ENCODE measurements at places on chromosomes 3 and 15. TPM values are rescaled to one million over a fixed set of nuclear protein-coding genes. Genes with fewer than 3 reads are reported as not detected.

DNA sequence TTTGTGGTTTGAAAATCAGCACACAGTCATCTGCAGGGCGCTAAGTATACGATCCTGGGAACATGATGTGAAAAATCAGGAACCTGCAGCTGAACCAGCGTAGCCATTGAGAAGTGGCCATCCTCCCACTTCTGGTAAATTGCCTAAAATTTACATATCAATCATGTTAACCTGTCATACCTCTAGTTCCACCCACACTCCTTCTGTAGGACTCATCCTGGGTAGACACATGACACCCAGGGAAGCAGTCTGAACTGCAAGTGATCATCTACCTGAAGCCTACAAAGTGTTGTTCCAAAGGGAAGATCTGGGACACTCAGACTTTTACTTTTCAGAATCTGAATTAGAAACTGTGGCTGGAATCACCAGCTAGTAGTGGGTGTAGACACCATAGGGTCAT is 5.5 kb upstream of the PSMD6 start:
- H3K27ac ChIP-seq = no peak overlapping the region
- no peaks in the 10 kb centered on the region for H3K4me1 ChIP-seq
- no peaks in the 10 kb centered on the region for H3K36me3 ChIP-seq
- H3K27me3 ChIP-seq = no peaks in the 10 kb centered on the region
- DNase-seq = no peak

GRCh38 chr15:77599899-77600298 is 32.8 kb downstream of the LINGO1 start:
- H3K27ac ChIP-seq = no peak overlapping the region
- DNase-seq = no peak
- no peaks in the 10 kb centered on the region for H3K4me1 ChIP-seq
- H3K4me3 ChIP-seq = no peak overlapping the region
- H3K27me3 ChIP-seq = no peaks in the 10 kb centered on the region

GRCh38 chr3:195048059-195048905 is 222.7 kb downstream of the XXYLT1 start:
- peak; percentile 47 for DNase-seq
- no peaks in the 10 kb centered on the region for H3K36me3 ChIP-seq
- H3K27me3 ChIP-seq = no peaks in the 10 kb centered on the region
- peaks cover 9% of the 10 kb centered on the region for H3K4me1 ChIP-seq

- H3K27ac ChIP-seq = no peak overlapping the region
- H3K4me3 ChIP-seq = no peak overlapping the region
- H3K4me1 ChIP-seq = peaks cover 7% of the 10 kb centered on the region
- no peak for DNase-seq
- no peaks in the 10 kb centered on the region for H3K27me3 ChIP-seq
Measured at GRCh38 chr3:66344848-66345578, 124.2 kb downstream of the SLC25A26 start.

- DNase-seq = no peak
- H3K4me1 ChIP-seq = no peaks in the 10 kb centered on the region
- H3K4me3 ChIP-seq = no peak overlapping the region
- H3K36me3 ChIP-seq = no peaks in the 10 kb centered on the region
Measured at GRCh38 chr15:88322461-88322860, 65.9 kb upstream of the NTRK3 start.

DNA sequence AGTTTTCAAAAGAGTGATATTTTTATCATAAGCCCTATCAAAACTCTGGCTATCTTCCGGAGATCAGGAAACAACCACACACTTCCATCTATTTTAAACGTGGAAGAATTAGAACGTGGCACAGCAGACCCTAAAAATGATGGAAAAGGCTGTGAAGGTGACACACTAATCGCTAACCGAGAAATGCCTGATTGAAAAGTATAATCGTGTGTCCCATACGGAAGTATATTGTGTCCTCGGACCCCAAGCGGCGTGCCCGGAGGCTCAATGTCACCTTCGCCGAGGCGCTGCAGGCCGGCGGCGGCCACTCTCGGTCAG is 642 bp downstream of the COX5A start:
- peaks cover 34% of the 10 kb centered on the region for H3K4me1 ChIP-seq
- DNase-seq = no peak
- peaks cover 6% of the 10 kb centered on the region for H3K36me3 ChIP-seq
- H3K4me3 ChIP-seq = peak overlapping the region; percentile 99
- no peaks in the 10 kb centered on the region for H3K27me3 ChIP-seq

DNA sequence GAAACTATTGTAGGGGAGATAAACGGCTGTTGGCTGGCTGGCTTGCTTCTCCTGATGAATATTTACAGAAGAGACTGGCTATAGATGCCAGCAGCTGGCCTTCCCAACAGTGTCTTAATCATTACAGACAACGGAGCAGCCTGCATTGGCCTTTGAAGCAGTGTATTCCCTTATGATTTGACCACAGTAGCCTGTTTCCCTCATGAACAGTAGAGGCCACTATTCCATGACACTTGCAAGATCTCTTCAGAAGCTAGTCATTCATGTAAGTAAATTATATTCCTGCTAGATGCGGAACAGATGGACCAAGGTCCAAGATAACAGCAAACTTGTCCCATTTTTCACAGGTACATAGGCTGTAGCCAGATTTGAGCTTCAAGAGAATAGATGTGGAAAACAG is 47.3 kb downstream of the TMCO5A start:
- no peaks in the 10 kb centered on the region for H3K4me1 ChIP-seq
- no peak overlapping the region for H3K4me3 ChIP-seq
- H3K27me3 ChIP-seq = no peaks in the 10 kb centered on the region
- no peaks in the 10 kb centered on the region for H3K36me3 ChIP-seq
- no peak overlapping the region for H3K27ac ChIP-seq

DNA sequence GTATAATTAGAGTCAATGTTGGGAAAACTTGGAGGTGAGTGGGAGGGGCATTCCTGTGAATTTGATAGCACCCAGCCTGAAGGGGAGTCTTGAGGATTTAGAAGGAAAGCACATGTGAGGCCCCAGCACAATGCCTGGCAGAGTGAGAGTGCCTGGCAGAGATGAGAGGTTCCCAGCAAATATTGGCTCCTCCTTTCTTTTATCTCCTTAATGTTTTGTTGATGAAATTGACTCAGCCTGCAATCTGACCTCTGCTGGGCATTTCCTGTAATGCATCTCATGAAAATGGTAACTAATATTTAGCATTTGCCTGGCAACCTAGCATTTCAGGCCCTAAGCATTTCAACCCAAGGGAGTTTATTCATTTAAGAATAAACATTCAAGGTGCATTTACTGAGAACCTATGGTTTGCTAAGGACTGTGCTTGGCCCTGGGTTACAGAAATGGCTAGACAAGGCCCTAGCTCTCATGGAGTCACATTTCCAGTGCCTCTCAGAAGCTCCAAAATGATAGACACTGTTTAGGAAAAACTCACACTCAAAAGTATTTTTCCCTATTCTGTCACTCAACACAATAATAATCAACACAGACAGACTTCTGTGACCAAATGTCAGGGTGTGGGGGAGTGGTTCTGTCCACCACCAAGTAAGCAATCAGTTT is 19.0 kb downstream of the PDHB start:
- peaks cover 3% of the 10 kb centered on the region for H3K36me3 ChIP-seq
- no peak overlapping the region for H3K4me3 ChIP-seq
- no peak for DNase-seq

DNA sequence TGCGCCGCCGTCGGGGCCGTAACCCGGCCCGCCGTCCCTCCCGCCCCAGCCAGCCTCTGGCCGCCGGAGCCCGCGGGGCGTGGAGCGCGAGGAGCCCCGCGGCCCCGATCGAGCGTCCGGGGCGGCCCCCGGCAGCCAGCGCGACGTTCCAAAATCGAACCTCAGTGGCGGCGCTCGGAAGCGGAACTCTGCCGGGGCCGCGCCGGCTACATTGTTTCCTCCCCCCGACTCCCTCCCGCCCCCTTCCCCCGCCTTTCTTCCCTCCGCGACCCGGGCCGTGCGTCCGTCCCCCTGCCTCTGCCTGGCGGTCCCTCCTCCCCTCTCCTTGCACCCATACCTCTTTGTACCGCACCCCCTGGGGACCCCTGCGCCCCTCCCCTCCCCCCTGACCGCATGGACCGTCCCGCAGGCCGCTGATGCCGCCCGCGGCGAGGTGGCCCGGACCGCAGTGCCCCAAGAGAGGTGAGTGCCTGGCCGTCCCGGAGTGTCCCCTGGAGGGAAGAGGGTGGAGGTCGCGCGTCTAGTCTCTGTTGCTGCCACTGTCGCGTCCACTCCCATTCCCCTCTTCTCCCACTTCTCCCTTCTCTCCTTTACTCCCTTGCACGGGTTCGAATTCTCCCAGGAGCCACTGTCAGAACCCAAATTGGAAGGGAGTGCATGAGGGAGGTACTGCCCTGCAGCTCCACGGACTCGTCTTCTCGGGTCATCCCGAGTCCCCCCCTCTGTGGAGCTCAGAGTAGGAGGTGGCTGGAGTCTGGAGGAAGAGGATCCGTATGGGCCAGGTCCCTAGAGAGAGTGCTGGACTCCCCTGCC is 585 bp downstream of the CSK start:
- peaks cover 56% of the 10 kb centered on the region for H3K4me1 ChIP-seq
- peak overlapping the region; percentile 79 for H3K27ac ChIP-seq
- no peaks in the 10 kb centered on the region for H3K27me3 ChIP-seq
- peak; percentile 57 for DNase-seq
- H3K36me3 ChIP-seq = no peaks in the 10 kb centered on the region

DNA sequence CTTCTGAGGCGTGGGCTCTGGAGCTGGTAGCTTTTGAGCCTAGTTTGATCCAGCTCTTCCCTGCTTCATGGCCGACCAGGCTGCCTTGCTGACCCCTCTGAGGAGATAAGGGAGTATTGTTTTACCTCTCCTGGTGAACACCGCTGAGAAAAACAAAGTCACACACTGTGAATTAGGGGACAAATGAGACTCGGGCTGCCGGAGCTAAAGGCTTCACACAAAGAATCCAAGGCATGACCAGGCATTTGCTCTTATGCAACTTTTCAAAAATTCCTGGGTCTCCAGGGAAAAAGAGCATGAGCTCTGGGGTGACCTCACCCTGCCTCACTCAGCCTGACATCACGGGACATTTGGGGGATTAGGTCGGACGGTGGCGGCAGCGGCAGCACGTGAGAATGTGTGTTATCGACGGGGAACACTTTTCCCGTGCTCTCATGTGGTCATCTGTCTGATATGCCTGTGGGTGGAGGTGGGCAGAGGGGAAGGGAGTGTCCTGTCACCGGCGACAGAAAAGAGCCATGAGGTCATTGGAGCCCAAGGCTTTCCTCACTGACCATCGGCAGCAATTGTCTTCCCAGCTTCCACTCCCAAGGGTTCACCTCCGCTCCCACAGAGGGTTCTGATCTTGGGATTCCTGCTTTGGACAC is 61.0 kb downstream of the TMEM44 start:
- H3K4me1 ChIP-seq = peaks cover 15% of the 10 kb centered on the region
- H3K36me3 ChIP-seq = no peaks in the 10 kb centered on the region
- peak; percentile 81 for DNase-seq
- H3K4me3 ChIP-seq = no peak overlapping the region
- peak overlapping the region; percentile 68 for H3K27ac ChIP-seq

- H3K36me3 ChIP-seq = no peaks in the 10 kb centered on the region
- no peak overlapping the region for H3K4me3 ChIP-seq
- H3K4me1 ChIP-seq = no peaks in the 10 kb centered on the region
- H3K27ac ChIP-seq = no peak overlapping the region
Measured at GRCh38 chr3:15399970-15400369, 27.4 kb downstream of the METTL6 start.

DNA sequence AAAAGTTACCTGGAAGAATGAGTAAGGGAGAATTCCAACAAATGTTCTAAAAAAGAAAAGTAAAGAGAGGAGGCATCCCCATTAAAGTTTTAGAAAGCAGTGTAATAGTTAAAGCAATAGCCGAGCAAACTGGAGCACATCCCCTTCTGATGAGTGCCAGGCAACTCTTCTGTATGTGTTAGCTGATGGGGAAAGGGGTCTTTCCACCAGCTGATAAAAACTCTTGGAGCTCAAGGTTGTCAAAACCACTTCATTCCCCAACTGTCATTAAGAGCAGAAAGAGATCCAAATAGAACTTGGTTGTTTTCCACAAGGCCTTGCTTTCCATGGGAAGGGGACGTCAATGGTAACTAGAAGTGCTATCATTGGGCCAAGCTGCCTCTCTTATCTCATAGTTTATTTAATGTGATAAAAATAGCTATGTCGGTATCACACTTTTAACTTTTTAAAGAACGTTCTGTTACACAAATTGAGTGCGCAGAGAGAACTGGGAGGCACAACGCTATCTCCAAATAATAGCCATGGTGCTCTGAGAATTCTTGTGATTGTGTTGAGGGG is 116.9 kb downstream of the POLR2M start:
- no peak for DNase-seq

GRCh38 chr15:39095218-39095879 is 485.5 kb upstream of the THBS1 start:
- no peaks in the 10 kb centered on the region for H3K27me3 ChIP-seq
- no peak overlapping the region for H3K4me3 ChIP-seq
- no peaks in the 10 kb centered on the region for H3K4me1 ChIP-seq

GRCh38 chr3:21274079-21274571 is 476.9 kb downstream of the ZNF385D start:
- no peaks in the 10 kb centered on the region for H3K4me1 ChIP-seq
- no peak overlapping the region for H3K4me3 ChIP-seq
- DNase-seq = no peak
- no peak overlapping the region for H3K27ac ChIP-seq
- no peaks in the 10 kb centered on the region for H3K27me3 ChIP-seq
- no peaks in the 10 kb centered on the region for H3K36me3 ChIP-seq

GRCh38 chr3:40763807-40764206 is 239.0 kb downstream of the ZNF621 start:
- no peak overlapping the region for H3K4me3 ChIP-seq
- no peak for DNase-seq
- H3K27me3 ChIP-seq = no peaks in the 10 kb centered on the region

DNA sequence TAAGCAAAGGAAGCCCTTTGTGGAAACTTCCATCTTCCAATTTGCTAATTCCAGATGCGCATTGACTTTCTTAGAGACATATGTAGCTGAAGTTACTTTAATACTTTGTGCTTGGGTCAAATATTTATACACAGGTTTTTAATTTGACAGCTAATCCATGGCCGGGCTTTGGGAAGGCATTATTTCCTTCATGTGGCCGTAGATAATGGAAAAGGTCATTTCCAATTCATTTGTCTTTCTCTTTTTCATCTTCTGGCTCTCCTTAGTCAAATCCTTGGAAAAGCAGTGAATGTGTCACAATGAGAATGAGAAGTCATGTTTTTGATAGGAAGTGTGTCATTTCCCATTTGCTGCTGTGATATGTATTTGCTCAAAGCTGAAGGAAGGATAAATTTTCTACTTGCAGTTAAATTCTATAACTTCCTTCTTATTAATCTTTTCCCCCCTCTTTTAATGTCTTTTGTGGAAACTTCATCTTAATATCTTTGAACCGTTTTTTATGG is 323.3 kb downstream of the CLSTN2 start:
- no peaks in the 10 kb centered on the region for H3K36me3 ChIP-seq
- no peak overlapping the region for H3K27ac ChIP-seq
- no peak for DNase-seq
- H3K27me3 ChIP-seq = no peaks in the 10 kb centered on the region

The TP63 gene
- total RNA-seq = 29.6 TPM

The PODXL2 gene
- total RNA-seq = 1.5 TPM

The TRAIP gene
- 1.2 TPM for total RNA-seq

The DIPK2A gene
- total RNA-seq = 7.5 TPM

The BCL6 gene
- total RNA-seq = 265 TPM

The SLC12A1 gene
- total RNA-seq = not detected

The TTLL13 gene
- not detected for total RNA-seq

The MYZAP gene
- 24.8 TPM for total RNA-seq
